ENCODE measurements at places on chromosomes 16 and 17.

- no peak for DNase-seq
Observed at GRCh38 chr17:46170639-46171429, 22.4 kb downstream of the KANSL1 start.

DNA sequence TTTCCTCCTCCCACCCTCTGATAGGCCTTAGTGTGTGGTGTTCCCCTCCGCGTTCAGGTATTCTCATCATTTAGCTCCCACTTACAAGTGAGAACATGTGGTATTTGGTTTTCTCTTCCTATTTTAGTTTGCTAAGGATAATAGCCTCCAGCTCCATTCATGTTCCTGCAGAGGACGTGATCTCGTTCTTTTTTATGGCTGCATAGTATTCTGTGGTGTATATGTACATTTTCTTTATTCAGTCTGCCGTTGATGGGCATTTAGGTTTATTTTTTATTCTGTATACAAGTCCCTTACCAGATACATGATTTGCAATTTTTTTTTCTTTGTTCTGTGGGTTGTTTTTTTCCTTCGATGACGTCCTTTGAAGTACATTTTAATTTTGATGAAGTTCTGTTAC is 18.8 kb upstream of the CDK5R1 start:
- no peak for DNase-seq

DNA sequence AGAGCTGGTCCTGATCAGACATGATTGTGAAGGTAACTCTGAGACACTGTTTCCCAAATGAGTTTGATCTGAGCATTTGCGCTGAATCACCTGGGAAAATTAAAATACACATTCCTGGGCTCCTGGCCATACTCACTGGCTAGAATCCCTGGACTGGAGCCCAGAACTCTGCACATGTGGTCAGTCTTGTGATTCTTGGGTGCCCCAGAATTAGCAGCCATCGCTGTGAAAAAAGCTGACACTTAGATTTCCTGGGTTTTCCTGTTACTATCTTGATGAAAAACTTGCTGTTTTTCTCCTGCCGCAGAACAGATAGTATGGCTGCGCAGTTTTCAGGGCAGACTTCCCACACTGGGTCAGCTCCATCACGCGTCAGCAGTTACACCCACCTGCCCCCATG is 24.6 kb downstream of the NECAB2 start:
- DNase-seq, result no peak

- DNase-seq, result no peak
Observed at GRCh38 chr16:72481419-72481818, 309.5 kb upstream of the PMFBP1 start.

DNA sequence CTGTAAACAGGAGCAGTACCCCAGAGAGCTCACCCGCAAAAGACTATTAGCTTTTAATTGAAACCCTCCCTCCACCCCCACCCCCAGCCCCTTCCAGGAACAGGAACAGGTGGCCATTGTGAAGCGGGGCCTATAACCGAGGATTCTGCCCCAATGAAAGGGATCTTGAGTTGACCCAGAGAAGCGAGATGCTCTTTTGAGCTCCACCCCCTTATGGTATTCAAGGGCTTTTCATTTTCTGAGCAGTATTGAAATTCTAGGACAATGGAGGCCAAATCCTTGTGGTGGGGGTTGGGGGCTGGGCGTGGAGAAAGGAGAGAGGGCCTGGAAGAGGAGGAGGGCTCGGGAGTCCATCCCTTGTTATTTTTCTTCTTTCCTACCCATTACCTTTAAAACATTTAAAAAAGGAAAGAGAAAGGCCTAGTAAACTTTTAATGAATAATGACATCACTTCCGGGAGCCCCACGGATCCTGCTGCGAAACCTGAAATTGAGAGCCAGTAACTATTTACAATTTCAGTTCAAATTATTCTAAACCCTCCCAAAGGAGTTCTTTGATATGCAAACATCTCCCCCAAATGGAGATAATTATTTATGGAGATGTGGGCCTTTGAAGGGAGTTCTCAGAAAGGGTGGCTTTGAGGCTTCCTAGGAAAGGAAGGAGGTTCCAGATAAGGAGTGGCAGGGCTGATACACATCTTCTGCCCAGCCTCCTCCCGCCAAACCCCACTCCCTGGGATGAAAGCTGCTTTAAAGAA is 30.5 kb downstream of the HS3ST3B1 start:
- DNase-seq, result no peak

- no peak for DNase-seq
Observed at GRCh38 chr17:42431758-42432161, 8.7 kb upstream of the CAVIN1 start.

DNA sequence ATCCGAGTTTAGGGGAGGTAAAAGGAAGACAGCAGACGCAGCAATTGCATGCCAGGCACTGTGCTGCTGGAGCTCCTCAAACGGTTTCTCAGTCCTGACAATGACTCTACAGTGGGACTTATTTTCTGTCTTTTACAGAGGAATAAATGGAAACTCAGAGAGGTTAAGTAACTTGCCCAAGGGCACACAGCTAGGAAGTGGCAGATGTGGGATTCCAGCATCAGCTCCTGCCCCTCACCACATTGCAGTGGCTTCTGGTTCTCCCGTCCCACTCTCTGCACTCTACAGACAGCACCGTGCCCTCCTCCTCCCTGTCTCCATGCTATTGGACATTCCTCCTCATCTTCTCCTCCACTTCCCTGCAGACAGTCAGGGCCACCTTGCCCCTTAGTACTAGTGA is 74.2 kb upstream of the KSR1 start:
- DNase-seq, result no peak

GRCh38 chr16:17166095-17166494 is 304.7 kb downstream of the XYLT1 start:
- no peak for DNase-seq

- DNase-seq, result no peak
Observed at GRCh38 chr16:50526249-50526648, 21.9 kb upstream of the NKD1 start.

- DNase-seq, result no peak
Observed at GRCh38 chr17:78268191-78268874, 36.9 kb downstream of the TMEM235 start.

GRCh38 chr16:65118871-65119270 is 3.0 kb downstream of the CDH11 start:
- DNase-seq, result no peak

DNA sequence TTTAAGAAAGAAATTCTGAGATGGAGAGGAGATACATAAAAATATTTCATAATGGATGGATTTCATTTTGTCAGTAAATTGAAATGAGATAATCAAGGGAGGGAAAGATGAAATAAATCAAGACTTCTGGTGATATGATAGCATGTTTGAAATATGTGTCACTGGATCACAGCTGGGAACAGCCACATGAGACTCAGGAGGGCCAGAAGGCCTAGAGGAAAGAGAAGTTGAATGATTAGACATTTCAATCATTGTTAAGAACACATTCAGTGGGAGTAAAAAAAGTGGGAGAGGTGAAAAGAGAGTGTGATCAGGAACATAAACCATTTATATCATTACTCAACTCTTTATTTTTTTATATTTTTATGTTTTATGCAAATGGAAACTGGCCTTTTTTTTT is 933.4 kb downstream of the KCNJ2 start:
- DNase-seq, result no peak

DNA sequence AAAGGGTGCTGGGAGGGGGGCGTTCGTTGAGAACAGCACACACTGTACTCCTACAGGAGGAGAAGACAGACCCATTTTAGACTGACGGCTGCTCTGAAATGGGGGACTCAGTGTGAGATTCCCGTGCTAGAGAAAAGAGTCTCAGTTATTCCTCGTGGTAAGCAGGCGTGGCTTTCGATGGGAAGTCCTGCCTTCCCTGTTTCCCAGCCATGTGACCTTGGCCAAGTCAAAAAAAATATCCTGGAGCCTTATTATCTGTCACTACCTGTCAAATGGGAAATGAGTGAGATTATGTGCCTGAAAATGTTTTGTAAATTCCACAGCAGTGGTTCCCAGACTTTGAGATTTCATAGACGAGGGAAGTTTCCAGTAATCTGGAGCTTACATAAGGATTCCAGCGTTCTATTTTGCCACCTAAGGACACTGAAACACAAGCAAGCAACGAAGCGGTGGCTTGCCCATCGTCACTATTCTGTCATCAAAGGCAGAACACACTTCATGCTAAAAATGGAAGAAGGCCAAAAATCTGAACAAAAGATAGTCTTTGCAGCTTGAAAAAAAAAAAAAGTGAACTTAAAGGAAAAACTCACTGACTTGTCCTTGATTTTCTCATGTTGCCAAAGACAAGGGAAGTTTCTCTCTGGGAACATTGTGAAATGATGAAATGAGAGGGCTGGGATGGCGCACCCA is 253.4 kb upstream of the RPL38 start:
- DNase-seq, result no peak

DNA sequence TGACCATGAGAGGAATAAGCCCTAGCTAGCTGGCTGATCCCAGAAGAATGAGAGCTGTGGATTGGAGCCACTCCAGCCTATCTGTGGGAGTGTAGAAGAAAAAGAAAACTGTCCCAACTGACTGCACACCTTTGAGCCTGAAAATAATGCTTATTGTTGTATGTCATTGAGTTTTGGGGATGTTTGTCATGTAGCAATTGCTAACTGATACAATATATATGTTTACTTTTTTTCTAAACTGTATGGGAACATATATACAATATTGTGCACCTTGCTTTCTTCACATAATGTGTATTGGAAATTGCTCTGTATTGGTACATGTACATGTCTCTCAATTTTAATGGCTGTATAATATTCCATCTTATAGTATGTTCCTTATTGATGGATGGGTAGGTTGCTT is 124.0 kb upstream of the NLRP1 start:
- no peak for DNase-seq

GRCh38 chr17:4815043-4815675 is 8.2 kb downstream of the PLD2 start:
- no peak for DNase-seq

DNA sequence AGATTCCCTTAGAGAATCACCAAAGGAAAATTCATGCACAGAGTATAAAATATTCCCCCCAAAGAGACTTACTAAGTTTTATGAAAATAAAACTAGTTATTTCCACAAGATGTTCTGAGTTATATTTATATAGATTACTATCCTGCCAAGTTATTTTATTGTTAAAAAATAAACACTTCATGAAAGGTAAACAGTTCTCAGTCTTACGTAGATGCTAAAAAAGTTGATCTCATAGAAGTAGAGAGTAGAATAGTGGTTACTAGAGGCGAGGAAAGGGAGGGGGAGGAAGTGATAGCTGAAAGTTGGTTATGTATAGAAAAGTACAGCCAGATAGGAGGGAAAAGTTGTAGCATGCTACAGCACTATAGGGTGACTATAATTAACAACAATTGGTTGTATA is 65.2 kb downstream of the USP32 start:
- DNase-seq, result no peak

- DNase-seq, result no peak
Observed at GRCh38 chr16:80519189-80519588, 21.6 kb upstream of the DYNLRB2 start.

DNA sequence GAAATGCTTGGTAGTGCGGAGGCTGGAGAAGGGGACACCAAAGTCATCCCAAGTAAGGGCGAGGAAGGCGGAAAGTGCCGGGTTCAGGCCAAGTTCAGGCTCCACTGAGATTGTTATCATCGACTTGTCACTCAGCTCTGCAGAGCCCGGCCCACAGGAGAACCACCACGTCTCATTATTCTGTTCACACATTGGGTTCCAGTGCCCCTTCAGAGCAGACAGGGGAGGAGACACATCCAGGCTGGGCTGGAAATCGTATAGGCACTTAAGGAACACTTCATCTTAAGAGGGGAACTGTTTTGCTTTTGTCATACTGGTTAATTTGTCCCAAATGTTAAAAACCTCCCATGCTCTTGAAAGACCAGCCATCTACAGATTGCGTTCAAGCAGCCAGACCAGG is 118.3 kb upstream of the ADAMTS18 start:
- DNase-seq, result no peak

GRCh38 chr16:83969771-83970429 is 1.9 kb downstream of the NECAB2 start:
- no peak for DNase-seq

DNA sequence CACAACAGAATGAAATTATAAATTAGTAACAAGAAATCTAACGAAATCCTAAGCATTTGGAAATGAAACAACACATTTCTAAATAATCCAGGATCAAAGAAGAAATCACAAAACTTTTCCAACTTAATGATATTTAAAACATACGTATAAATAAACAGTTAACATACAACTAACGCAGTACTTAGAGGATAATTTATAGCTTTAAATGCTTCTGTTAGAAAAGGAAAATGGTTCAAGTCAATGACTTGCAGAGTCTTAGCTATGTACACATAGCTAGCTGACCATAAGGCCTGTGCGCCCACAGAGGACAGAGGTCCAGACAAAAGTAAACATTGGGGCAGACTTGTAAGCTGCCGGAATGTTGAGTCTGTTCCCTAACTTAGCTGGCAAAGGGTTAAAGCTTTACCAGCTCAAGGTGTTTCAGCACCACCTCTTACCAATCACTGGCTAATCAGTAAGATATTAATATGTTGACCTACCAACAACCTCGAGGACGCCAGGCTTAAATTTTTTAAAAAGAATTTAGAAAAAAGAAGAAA is 84.6 kb downstream of the PARN start:
- DNase-seq, result no peak

GRCh38 chr17:21001111-21001812 is 41.5 kb downstream of the USP22 start:
- DNase-seq, result no peak

Measured in activated CD8-positive, alpha-beta memory T cell treated with anti-CD3 and anti-CD28 coated beads for 48 hours (primary cell).